GM06990 (cell line): ENCODE measurements at places on chromosomes 3 and 15.

- DNase-seq = no peak
Measured at GRCh38 chr3:151926956-151927355, 53.5 kb downstream of the SUCNR1 start.

- DNase-seq = no peak
Measured at GRCh38 chr15:83652626-83653204, 1.2 kb upstream of the ADAMTSL3 start.

GRCh38 chr3:67297715-67298475 lies 299.8 kb downstream of the KBTBD8 start:
- DNase-seq = no peak

GRCh38 chr15:49946681-49947080 lies 172.4 kb downstream of the ATP8B4 start:
- DNase-seq = no peak

GRCh38 chr3:10635446-10636076 lies 130.2 kb upstream of the ATP2B2 start:
- no peak for DNase-seq

- DNase-seq = no peak
Measured at GRCh38 chr3:171415070-171415469, 45.1 kb downstream of the TNIK start.
